KBM-7 (cell line): ENCODE measurements at places on chromosomes 4 and X.

DNA sequence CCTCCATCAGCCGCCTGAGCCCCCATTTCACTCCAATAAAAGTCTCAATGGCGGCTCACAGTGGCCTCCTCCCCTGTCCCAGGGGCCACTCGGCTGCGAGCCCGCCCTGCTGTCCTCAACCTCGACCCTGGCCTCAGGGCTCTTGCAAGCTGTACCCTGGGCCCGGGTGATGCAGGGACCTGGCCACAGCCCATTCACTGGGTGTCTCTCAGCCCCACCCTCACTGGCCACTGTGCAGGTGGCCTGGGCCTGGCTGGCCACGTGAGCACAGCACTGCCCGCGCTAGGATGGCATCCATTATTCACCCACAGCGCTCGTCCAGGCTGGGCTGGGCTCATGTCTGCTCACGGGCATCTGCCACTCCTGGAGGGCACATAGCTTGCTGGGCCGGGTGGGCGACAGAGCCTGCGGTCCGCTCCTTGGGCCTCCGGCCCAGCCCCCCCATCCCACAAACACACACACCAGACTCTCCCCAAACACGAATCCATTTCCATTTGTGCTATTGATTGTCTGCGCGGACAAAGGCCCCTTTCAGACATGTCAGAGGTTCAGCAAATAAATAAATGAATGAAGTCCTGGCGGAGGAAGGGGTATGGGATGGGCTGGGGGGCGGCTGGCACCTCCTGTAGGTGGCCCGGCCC lies 16.5 kb upstream of the FGFR3 start:
- DNase-seq, result no peak

DNA sequence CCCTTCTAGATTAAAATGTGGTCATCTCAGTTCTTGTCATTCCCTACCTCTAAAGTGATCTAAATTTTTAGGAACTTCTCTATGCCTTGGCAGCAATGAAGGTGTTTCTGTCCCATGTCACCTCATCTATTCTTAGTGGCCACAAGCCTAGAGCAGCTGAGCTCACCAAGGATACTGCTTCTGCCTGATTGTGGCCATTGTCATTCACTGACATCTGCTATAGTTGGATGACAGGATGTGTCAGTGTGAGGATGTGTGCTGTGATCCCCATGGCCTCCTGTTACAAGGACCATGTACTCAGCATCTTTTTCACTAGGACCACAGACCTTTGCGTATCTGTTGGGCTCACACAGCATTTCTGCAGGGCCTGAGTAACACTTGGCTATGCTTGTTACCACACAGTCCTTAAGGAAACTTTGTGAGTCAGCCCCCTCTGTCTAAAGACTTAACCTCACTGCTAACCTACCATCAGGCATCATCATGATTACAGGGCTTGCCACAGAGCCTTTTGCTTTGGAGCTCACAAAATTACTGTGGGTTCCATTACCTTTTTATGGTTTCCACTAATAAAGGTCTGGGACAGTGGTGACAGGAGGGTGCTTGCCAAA lies 421.0 kb downstream of the ADAM29 start:
- no peak for DNase-seq

- peak; percentile 17 for DNase-seq
Observed at GRCh38 chr4:183158062-183158461, 59.0 kb downstream of the WWC2 start.

DNA sequence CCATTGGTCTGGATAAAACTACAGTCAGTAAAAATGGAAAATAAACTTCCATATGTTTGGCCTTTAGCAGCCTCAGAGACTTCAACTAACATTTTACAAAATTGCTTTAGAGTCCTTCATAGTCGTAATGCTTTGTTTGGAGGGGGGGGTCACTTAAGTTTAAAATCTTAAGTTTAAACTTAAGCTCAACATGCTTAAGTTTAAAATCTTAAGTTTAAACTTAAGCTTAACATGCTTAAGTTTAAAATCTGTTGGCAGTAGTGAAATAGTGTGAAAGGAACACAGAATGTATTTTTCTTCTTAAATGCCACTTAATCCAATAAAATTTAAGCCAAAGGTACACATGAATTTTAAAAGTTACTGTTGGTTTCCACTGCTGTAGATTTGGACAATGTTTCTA lies 45.9 kb upstream of the UNC5C start:
- DNase-seq, result no peak

DNA sequence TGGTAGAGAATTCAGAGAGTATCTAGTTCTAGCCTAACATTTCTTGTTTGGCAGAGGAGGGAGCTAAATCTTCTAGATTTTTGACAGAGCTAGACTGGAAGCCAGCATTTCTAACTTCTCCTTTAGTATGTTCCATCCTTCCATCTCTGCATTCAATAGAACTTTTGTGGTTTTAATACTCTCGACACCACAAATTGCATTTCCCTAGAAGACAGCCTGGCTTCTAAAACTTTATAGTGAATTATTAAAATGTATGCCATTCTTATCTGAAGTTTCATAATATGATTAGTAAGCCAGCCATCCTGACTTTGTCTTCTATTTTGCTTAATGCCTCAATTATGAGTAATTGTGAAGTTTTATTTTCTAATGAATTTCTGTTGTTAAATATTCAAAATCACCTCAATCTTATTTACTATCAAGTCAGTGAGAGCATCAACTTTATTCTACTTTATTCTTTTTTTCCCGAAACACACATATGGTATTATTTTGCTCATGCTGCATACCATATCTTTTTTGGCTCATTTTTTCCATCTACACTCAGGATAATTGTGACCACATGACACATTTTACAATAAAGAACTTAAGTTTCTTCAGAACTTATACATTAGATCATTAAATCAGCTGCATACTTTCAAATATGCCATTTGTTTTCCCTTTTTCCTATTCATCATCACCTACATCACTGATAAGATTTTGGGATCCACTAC lies 30.2 kb downstream of the EDNRA start:
- no peak for DNase-seq

- no peak for DNase-seq
Observed at GRCh38 chr4:184114431-184114830, 103.2 kb downstream of the ENPP6 start.

- no peak for DNase-seq
Observed at GRCh38 chr4:1566838-1567518, 117.1 kb downstream of the FAM53A start.

DNA sequence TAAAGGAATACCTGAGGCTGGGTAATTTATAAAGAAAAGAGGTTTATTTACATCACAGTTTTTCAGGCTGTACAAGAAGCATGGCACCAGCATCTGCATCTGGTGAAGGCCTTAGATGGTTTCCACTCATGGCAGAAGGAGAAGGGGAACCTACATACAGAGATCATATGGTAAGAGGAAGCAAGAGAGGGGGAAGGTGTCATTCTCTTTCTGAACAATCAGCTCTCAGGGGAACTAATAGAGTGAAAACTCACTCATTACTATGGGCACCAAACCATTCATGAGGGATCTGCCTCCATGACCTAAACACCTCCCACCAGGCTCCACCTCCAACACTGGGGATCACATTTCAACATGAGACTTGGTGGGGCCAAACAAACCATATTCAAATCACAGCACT lies 61.7 kb upstream of the PPP1R2C start:
- DNase-seq, result no peak
